Stromal cell of bone marrow (primary cell): ENCODE measurements at places on chromosomes 4 and X.
A peak's percentile ranks its signal among the peaks of the same experiment; 100 is the strongest.

DNA sequence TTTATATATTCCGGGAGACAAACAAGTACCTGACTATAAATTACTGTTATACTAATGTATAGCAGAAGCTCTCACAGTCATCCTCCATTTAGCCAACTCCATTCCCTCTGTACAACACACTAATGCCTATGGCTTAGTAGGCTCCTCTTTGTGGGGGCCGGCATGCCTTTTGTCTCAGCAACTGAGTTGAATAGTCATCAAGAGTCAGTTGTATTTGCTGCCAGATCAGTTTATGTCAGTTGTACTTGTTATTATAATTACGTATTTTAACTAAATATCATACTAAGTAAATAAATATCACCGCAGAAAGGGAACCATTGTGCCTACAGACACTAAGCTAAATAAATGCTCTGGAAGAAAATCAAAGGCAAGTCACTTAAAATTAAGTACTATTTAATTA, 9.9 kb downstream of the PRMT9 start:
- no peak for DNase-seq

DNA sequence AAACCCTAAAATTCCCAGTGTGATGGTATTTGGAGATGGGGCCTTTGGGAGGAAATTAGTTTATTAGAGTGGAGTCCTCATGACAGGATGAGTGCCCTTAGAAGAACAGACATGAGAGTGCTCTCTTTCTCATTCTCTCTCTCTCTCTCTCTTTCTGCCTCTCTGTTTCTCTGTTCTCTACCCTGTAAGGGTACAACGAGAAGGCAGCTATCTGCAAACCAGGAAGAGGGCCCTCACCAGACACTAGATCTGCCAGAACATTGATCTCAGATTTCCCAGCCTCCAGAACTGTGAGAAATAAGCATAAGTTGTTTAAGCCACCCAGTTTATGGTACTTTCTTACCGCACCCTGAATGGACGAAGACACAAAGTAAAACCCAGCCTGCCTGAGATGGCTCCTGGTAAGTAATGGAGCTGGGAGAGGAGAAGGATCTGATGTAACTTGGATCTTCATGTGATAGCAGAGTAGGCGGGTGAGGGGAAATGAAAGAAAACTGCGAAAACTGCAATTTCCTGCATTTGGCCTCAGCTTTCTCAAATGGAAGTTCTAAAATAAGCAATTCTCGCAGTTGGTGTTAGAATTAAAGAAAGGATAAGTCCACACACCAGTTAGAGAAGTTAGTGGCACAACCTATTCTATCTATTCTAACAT, 8.7 kb upstream of the CDS1 start:
- no peak for DNase-seq

DNA sequence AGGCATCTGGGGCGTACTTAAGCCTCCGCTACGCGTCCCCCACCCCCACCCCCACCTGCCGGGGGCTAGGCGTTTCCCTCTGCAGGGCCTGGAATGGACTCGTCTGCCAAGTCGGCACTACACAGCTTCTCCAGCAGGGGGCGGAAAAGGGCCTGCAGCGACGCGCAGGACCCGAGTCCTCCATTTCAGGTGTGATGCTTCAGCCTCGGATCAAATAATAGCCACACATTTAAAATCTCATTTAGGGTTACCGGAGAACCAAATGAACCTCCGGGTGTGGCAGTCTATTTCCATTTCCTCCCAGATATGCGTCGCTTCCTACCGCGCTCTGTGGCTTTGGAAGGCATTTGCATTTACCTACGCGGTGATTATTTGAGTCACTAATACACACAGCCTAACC, 2.9 kb downstream of the PAK3 start:
- DNase-seq = no peak

DNA sequence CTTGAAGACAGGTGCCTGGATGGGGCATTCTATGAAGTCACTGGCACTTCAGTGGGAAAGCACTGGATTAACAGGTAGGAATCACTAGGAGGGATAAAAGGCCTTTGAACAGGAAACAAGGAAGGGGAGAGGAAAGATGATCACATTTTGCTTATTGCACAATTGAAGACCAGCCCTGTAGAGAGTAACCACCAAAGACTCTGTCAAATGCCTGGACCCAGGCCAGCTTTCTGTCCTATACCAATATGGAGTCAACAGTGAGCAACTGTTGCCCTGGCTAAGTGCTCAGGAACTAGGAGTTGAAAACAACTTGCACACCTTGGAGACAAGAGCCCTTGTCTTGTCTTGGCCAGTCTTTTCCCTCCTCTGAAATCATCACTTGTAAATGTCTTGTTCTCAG, 14.1 kb upstream of the RTL3 start:
- no peak for DNase-seq

DNA sequence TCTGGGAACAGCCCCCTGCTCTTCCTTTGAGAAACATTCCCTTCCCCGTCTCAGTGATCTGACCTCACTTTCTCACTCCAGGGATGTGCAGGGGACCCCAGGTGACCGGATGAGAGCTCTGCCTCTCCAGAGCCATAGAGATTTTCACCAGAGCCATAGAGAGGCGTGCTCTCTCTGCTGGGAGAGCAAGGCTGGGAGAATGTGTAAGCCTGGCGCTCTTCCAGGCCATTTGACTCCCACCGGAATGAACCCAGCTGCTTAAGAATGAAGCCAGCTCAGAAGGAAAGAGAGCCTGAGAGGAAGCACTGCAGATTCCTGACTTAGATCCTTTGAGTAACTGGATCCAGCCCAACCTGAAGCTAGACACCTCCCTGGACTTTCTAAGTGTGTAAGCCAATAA, 106.4 kb downstream of the DHX15 start:
- DNase-seq = no peak

DNA sequence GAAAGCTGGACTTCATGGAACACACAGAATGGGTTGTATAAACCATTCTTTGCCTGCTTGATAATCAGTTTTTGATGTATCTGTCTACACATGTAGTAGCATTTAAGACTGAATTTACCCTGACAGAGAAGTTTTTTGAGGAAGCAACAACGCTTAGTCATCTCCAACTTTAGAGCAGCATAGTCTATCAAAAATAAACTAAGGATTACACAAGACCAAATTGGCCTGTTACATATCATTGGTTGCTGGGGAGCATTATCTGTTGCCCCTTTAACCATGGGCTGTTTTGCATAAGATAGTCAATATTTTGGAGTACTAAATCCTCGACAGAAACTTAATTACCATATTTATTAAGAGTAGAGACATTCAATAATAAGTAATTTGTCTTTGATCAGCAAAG, 347.4 kb downstream of the FAM47B start:
- no peak for DNase-seq

DNA sequence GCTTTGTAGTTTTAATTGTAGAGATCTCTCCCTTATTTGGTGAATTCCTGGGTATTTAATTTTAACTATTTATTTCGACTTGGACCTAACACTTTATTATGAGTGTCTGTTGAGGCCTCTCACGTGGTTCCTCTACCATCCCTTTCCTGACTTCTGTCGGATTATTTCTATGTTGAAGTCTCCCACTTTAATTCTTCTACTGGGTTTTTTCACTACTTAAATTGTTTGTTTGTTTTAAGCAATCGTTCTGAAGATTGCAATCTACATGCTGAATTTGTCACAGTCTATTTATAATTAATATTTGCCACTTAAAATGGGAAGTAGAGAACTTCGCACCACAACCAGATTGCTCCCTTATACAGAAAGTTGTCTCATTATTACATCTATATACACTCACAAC, 20.8 kb upstream of the NKX1-1 start:
- DNase-seq = no peak

- DNase-seq = no peak
These were observed 45.3 kb upstream of the BDH2 start for GRCh38 chr4:103144926-103145325.

GRCh38 chr4:47406408-47406807, 57.1 kb downstream of the COMMD8 start:
- DNase-seq = no peak

DNA sequence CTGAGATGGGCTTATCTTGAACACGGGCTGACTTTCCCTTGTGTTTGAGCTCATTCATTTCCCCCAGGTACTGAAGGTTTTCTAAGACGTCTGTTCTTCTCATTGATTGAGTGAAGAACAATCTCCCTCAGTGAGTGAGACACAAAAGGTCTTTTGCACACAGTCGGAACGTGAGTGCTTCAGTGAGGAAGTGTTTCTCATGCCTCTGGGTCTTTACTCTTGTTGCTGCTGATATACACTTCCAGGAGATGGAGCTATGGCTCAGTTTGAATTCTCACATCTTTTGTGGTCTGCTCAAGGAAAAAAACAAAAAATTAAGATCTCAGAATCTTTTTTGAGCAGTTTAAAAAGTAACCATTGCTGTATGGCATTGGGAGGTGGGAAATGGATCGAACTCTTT, 981.9 kb upstream of the TENM3 start:
- no peak for DNase-seq

DNA sequence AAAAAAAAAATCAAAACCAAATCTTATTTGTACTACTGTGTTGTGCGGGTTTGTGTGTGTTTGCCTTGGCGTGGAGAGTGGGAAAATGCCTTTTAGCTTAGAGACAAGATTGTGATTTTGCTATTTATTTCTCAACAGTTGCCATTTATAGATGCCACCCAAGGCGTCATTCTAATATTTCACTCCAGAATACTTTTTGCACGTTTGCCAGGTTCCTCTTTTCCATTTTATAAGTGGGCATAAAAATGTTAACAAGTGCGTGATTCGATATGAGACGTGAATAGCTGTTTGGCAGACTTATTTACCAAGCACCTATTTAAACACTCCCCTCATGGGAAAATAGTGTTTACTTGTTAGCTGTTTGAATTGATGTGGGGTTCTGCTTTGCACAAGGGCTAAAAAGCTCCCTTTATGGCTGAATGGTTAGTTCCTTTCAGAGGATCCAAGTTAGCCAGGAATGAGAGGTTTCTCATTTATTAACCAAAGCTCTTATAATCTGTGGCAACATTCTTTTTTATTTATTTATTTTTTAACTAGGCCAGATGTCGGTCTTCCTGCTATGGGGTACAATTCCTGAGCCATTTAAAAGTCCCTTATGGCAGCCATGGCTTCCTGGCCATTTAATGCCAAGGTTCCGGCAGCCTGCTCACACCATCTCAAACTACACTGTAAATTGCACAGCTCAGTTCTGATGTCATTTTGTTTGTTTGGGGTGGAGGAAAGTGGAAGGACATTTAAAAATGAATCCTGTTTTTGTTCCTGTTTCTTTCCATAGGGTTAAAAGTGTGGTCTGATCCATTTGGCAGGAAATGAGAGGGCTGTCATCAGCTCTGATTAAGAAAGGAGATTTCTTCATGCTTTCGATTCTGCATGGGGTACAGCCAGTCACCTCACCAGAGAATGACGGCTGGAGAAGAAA, 14.6 kb downstream of the SMIM20 start:
- DNase-seq = no peak

- DNase-seq = no peak
These were observed 183.0 kb downstream of the PALLD start for GRCh38 chr4:168679819-168680218.

GRCh38 chr4:80187677-80188076, 9.6 kb upstream of the PRDM8 start:
- DNase-seq = no peak

GRCh38 chr4:136713140-136713539, 819.2 kb downstream of the PCDH18 start:
- peak; percentile 6 for DNase-seq

- no peak for DNase-seq
These were observed 172.9 kb downstream of the SPRY1 start for GRCh38 chr4:123569541-123569940.

GRCh38 chrX:107659768-107660167, 31.5 kb downstream of the PRPS1 start:
- no peak for DNase-seq

GRCh38 chrX:124358800-124359383, 12.5 kb downstream of the SH2D1A start:
- no peak for DNase-seq

- DNase-seq = no peak
These were observed 1026.4 kb upstream of the IGFBP7 start for GRCh38 chr4:58136604-58137003.

DNA sequence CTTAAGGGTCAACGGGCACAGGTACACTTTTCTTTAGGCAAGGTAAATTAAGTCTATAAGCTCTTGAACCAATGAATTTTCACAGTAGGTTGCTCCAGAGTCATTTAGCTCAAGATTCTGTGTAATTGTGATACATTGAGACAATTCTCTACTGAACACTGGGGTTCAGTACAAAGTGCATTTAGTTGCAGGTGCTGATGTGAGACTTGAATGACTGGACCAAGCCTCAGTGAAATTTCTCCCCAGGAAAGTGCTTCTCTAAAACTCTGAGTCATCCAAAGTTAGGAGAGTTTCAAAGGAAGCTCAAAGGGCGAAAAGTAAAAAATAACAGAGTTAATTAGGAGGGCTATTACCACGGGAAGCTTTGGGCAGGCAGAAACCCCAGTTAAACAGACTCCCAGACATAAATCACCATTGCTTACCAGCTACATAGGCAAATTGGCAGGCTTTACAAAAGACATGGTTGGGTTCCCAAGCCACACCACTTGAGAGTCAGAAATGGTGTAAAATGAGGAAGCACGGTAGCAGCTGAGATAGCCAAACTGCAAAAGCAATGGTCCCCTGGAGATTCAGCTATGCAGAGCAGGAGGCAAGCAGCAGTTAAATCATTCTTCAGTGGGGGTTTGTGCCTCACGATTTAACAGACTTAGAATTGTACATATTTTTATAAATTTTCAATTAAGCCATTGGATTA, 202.6 kb downstream of the PCDH19 start:
- DNase-seq = peak; percentile 1

GRCh38 chrX:62928906-62929305, 422.2 kb downstream of the SPIN4 start:
- no peak for DNase-seq

DNA sequence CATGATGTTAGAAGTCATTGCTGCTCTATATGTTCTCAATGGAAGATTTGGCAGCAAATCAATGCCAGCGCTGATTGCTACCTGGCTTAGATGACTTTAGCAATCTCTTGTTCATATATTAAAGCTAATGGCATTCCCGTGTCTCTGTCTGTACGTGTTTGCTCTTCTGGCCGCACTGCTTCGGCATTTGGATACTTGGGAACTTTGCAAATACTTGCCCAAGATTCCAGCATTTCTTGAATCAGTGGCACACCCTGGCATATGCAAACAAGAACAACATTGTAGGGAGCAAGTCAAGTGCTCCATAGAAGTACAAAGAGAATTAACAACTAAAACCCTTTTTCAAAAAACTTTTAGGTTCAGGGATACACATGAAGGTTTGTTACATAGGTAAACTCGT, 128.9 kb upstream of the TMEM164 start:
- DNase-seq = no peak
